ENCODE measurements at places on chromosomes 1 and 21. TPM values are rescaled to one million over a fixed set of nuclear protein-coding genes. Genes with fewer than 3 reads are reported as not detected.

Gene FAM163A
- 1.5 TPM for total RNA-seq

Gene FAM177B
- total RNA-seq, result not detected

Gene GJA5
- total RNA-seq, result not detected

DNA sequence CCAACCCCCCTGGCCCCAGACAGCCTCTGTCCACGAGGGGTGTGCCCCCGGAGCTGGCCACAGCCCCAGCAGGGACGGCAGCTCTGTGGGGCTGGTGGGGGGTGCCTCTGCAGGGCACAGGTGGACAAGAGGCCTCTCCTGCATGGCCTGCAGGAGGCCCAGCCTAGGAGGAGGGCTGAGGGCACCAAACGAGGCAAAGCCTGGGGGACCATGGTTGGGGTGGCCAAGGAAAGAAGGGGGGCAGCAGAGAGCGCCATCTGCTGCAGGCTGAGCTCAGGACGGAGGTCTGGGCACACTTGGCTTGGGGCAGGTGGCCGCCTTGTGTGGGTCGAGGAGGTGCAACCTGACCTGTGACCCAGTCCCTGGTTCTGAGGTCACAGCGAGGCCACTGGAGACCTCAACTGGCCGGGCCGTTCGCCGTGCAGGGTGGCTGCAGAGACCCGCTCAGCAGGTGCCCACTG is 27.3 kb downstream of the RRP1 start:
- H3K27ac ChIP-seq, result no peak overlapping the region
- H3K36me3 ChIP-seq, result peaks cover 1% of the 10 kb centered on the region
- no peak overlapping the region for H3K4me3 ChIP-seq
- DNase-seq, result no peak

- peaks cover 15% of the 10 kb centered on the region for H3K4me1 ChIP-seq
- H3K36me3 ChIP-seq, result no peaks in the 10 kb centered on the region
- no peak overlapping the region for H3K27ac ChIP-seq
- DNase-seq, result no peak
Measured at GRCh38 chr1:166193057-166193698, 26.4 kb upstream of the FAM78B start.

GRCh38 chr1:15036101-15036500 is 117.4 kb upstream of the TMEM51 start:
- no peak overlapping the region for H3K27ac ChIP-seq
- H3K4me3 ChIP-seq, result no peak overlapping the region
- no peaks in the 10 kb centered on the region for H3K27me3 ChIP-seq
- peaks cover 1% of the 10 kb centered on the region for H3K36me3 ChIP-seq
- DNase-seq, result no peak

- H3K4me1 ChIP-seq, result peaks cover 25% of the 10 kb centered on the region
- H3K27ac ChIP-seq, result peak overlapping the region; percentile 98
- no peak for DNase-seq
- H3K4me3 ChIP-seq, result peak overlapping the region; percentile 96
- peaks cover 1% of the 10 kb centered on the region for H3K36me3 ChIP-seq
- no peaks in the 10 kb centered on the region for H3K27me3 ChIP-seq
Measured at GRCh38 chr1:93344886-93345632, 648 bp upstream of the DR1 start.

GRCh38 chr1:55257958-55258357 is 42.8 kb upstream of the USP24 start:
- H3K4me3 ChIP-seq, result no peak overlapping the region
- no peak for DNase-seq
- H3K36me3 ChIP-seq, result no peaks in the 10 kb centered on the region

- H3K4me1 ChIP-seq, result no peaks in the 10 kb centered on the region
- peak; percentile 41 for DNase-seq
- H3K27me3 ChIP-seq, result peaks cover 26% of the 10 kb centered on the region
Measured at GRCh38 chr1:54800899-54801759, at the start of gene TTC22. Gene TTC22, minus strand, starts transcription at chr1:54801323. Its CDS starts 160 bp downstream, at chr1:54801163.

- DNase-seq, result no peak
- peaks cover 16% of the 10 kb centered on the region for H3K4me1 ChIP-seq
- no peak overlapping the region for H3K4me3 ChIP-seq
- no peaks in the 10 kb centered on the region for H3K36me3 ChIP-seq
- H3K27me3 ChIP-seq, result peaks cover 18% of the 10 kb centered on the region
Measured at GRCh38 chr1:204726478-204726877, 40.9 kb upstream of the LRRN2 start.

DNA sequence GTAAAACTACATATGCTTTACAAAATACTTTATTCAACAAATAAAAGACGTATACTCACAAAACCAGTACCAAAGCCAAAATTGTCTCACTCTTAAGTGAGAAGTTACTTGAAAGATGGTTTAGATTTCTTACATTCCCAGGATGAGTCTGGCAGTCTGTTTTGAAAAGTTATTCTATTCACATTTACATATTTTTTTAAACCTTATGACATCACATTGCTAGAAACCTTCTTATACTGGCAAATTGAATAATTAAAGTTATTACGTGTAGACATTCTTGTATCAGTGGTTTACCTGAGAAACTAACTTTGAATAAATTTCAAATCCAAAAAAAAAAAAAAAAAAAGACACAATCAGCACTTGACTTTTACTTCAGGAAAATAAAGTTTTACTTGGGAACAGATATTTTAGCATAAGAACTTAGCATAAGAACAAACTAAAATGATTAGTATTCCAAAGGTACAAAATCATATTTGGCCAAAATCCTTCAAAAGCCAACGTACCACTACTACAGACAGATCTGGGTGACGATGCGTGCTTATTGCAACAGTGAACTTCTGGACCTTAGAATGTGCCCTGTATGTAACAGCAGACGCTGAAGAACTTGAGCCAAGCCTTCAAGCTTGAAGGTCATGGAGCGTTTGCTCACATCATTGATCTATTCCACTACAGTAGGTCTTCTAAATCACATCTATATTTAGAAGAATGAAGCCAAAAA is 2.5 kb downstream of the CDC42BPA start:
- no peak for DNase-seq
- H3K27me3 ChIP-seq, result peaks cover 3% of the 10 kb centered on the region
- H3K4me1 ChIP-seq, result peaks cover 41% of the 10 kb centered on the region
- H3K27ac ChIP-seq, result no peak overlapping the region
- peak overlapping the region; percentile 73 for H3K4me3 ChIP-seq

DNA sequence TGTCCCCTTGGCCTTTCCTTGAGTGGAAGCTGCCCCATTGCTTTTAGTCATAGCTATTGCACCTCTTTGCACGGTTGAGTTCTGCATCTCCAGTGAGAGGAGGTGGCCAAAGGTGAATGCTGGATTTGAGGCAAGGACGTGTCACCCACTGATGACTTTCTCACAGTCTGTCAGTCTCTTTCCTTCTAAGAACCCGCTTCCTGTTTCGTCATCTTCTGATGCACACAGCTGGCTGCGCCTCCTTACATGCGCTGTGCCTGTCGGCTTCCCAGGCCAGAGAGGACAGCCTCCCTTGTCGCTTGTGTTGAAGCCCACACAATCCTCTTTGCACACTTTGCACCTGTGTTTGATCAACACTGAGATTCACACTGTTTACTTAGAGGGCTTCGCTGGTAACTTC is 41.8 kb upstream of the PWP2 start:
- peaks cover 9% of the 10 kb centered on the region for H3K4me1 ChIP-seq
- H3K27me3 ChIP-seq, result no peaks in the 10 kb centered on the region
- H3K4me3 ChIP-seq, result no peak overlapping the region
- H3K27ac ChIP-seq, result no peak overlapping the region

GRCh38 chr1:177966199-177966598 is 3.7 kb downstream of the SEC16B start:
- no peaks in the 10 kb centered on the region for H3K36me3 ChIP-seq
- H3K4me3 ChIP-seq, result no peak overlapping the region
- H3K27me3 ChIP-seq, result no peaks in the 10 kb centered on the region
- H3K27ac ChIP-seq, result no peak overlapping the region

DNA sequence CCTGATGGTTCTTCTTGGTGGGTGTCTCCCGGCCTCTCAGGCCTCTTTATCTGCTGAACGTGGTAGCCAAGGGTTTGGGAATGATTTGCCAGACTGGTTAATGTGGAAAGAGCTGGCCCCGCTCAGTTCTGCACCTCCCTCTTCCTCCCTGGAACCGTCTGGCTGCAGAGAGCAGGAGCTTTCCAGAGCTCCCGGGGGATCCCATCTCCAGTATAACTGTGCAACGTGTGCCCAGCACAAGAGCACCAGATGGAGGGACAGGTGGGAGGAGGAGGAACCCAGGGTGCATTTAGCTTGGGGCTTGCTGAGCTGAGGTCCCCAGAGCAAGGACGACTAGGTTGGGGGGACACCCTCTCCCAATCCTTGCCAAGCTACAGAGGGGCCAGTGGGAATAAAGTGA is 5.0 kb downstream of the TFF1 start:
- no peak for DNase-seq
- H3K27me3 ChIP-seq, result peaks cover 8% of the 10 kb centered on the region

DNA sequence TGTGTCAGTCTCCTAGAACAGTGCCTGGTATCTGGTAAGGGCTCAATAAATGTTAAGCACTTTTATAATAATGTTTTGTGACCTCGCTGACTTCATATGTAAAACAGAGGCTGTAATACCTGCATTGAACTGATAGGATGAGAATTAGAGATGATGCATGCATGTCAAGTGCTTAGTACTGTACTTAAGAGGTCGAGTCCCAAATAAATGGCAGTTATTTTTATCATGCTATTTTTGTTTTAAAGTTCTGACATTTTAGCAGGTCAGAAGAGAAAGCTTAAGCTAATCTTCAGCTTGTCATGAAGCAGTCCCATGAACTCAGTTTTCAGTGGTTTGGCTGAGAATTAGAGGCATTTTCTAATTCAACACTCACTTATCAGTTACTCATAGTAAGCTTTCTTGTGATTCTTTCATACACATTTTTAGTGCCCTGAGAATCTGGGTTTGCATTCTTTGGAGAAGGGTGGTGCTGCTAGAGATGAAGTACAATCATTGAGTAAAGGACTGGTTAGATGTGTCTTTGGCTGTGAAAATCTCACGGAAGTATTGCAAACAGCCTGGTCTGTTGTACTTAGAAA is 75.7 kb upstream of the RAVER2 start:
- no peak for DNase-seq
- no peaks in the 10 kb centered on the region for H3K27me3 ChIP-seq
- H3K4me3 ChIP-seq, result no peak overlapping the region
- H3K27ac ChIP-seq, result no peak overlapping the region
- H3K36me3 ChIP-seq, result peaks cover 26% of the 10 kb centered on the region
- no peaks in the 10 kb centered on the region for H3K4me1 ChIP-seq

GRCh38 chr1:22341791-22342605 is 109.7 kb upstream of the ZBTB40 start:
- H3K27ac ChIP-seq, result peak overlapping the region; percentile 63
- no peaks in the 10 kb centered on the region for H3K36me3 ChIP-seq
- DNase-seq, result no peak

- H3K4me1 ChIP-seq, result no peaks in the 10 kb centered on the region
- no peak overlapping the region for H3K4me3 ChIP-seq
- H3K27me3 ChIP-seq, result peaks cover 7% of the 10 kb centered on the region
- H3K36me3 ChIP-seq, result no peaks in the 10 kb centered on the region
- no peak overlapping the region for H3K27ac ChIP-seq
Measured at GRCh38 chr1:30302858-30303257, 420.5 kb downstream of the MATN1 start.

Data from progenitor cell of endocrine pancreas (in vitro differentiated cells).